Effector memory CD8-positive, alpha-beta T cell (primary cell): ENCODE measurements at places on chromosomes 2 and 18.

DNA sequence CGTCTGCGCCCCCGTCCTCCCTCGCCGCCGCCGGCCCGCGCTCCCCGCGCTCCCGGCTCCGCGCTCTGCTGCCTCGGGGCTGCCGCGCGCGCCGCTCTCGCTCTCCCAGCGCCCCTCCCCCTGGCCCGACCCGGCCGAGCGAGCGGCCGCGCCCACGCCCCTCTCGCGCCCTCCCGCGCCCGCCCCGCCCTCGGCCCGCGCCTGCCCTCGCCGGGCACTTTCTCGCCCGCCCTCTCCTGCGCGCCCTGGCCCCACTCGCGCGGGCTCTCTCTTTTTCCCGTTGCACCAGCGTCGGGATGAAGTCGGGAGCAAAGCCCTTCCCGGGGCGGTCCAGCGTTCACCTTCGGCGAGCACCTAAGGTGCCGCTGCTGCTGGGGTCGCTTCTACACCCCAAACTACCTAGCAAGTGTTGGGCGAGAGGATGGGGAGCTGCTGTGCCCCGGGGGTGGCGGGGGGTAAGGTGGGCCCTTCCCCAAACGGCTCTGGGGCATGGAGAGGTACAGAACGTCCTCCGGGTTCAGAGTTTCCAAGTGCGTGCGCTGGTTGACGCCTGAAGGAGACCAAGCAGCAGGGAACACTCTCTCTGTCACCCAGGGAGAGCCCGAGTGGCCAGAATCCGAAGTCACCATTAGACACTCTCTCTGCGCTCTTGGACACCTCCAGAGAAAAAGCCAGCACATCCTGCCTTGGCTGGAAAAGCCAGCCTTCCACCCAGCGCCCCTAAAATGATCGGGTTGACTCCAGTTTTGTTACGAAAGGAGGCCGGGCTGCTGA lies at the start of gene COLEC12:
Gene COLEC12, minus strand, starts transcription at position 70 of the 774 bp plus-strand sequence. CDS start 187 bp downstream, outside the sequence.
- DNase-seq, result no peak

- no peak for DNase-seq
These were observed 125.0 kb upstream of the CD226 start for GRCh38 chr18:70072678-70073077.

GRCh38 chr18:7830468-7830867 lies 263.4 kb downstream of the PTPRM start:
- DNase-seq, result no peak

DNA sequence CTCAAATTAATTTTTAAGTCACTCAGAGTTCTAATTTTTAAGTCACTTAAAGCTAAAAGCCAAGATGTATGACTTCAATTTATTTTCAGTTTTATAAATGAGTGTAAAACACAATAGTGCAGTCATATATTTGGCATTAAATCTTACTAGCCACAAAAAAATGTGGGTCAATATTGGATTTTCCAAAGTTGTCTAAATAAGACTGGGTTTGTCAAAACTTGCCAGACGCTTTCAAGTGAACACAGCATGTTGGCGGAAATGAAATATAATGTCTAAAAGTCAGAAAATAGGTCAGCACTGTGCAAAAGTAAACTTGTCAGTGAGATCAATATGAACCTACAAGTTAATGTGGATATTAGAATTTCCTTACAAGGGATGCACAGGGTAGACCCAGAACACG lies 128.9 kb downstream of the FIGN start:
- no peak for DNase-seq

DNA sequence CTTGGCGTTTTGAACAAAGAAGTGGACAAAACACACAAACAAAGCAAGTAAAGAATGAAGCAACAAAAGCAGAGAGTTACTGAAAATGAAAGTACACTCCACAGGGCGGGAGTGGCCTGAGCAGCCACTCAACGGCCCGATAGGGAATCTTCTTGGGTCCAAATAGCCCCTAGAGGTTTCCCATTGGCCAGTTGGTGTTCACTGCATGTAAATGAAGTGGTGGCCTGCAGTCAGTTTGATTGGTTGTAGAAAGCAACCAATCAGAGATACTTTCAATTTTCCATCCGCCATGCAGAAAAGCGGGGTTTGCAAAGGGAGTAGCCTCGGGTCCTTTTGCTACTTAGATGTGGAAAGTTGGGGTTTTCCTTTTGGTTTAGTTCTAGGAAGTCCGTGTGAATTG lies 31.6 kb downstream of the CYBRD1 start:
- DNase-seq, result no peak

GRCh38 chr18:8615397-8616027 lies 6.3 kb downstream of the RAB12 start:
- no peak for DNase-seq

- DNase-seq, result no peak
These were observed 1130.1 kb upstream of the CELF4 start for GRCh38 chr18:38695559-38696280.

DNA sequence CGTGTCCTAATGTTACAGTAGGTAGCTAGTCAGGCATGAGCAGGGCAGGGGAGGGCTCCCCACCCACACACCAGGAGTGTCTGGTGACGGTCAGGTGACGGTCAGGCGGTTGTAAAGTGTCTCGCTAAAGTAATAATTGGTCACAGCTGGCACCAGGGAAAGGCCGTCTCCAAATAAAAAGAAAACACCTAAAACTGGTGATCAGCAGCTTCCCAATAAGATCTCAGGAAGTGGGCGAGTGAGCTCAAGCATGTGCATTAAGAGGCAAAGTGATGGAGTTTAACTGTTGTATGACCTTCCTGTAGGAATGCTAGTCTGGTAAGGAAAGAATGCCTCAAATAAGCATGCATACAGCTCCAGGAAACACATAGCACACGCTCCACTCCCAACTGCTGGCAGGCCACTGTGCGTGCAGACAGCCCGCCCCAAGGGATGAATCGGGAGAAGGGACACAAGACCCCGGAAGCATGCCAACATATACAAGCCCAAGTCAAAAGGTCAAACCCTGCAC lies 177.1 kb downstream of the RNF144A start:
- DNase-seq, result no peak

- DNase-seq, result no peak
These were observed 49.5 kb downstream of the INHBB start for GRCh38 chr2:120395221-120396012.

DNA sequence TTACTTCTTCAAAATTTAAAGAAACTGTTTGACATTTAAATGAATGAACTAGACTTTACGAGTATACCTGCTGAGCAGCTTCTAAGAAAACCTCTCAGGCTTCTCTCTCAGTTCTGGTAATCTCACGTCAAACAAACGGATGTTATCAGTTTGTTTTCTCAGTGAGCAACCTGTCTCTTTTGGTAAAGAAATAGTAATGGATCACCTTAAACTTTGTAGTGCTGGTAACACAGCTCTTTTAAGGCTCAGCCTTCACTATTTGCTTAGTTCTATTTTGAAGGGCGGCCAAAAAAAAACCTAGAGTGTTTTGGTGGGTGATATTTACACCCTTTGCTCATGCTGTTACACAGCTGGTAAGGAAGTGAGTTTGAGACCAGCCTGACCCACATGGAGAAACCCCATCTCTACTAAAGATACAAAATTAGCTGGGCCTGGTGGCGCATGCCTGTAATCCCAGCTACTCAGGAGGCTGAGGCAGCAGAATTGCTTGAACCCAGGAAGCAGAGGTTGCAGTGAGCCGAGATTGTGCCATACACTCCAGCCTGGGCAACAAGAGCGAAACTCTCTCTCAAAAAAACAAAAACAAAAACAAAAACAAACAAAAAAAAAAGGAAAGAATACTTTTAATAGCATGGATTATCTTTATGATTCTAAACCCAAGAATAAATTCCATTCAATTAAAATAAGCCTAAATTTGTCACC lies 15.9 kb downstream of the FN1 start:
- DNase-seq, result no peak

DNA sequence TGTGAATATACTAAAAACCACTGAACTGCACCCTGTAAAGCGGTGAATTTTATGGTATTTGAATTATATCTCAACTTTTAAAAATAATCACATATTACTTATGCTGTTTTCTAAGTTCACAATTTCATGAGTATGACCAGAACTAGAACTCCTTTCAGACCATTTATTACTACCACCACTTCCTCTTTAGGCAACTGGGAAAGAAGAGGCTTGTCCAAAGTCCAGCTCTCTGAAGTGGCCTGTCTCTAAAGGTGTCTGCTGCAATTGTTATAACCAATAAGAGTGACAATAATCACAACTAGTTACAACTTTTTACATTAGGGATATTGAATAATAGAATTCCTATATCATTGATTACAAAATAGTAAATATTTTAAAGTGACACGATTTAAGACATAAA lies 267.9 kb upstream of the PIK3C3 start:
- DNase-seq, result no peak

- DNase-seq, result peak; percentile 92
These were observed 17.1 kb downstream of the ARHGAP25 start for GRCh38 chr2:68751397-68752339.

DNA sequence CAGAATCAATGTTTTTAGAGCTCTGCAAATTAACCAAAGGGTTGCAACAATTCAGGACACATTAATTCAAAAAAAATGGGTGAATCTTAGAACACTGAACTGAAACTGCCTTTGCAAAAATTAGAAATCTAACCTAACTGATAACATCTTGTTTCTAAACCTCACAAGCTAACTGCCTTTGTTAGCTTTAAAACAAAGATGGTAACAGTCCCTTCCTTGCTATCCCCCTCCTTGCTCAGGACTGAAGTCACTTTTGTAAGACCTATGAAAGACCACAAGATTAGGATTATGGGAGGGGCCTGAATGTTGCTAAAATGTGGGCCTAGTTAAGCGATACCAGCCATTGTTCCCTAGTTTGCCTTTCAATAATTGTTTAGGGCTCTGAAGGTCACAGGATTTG lies 44.9 kb upstream of the LONRF2 start:
- DNase-seq, result no peak

- DNase-seq, result no peak
These were observed 116.4 kb downstream of the TAF4B start for GRCh38 chr18:26342646-26343045.

- DNase-seq, result no peak
These were observed 10.8 kb downstream of the YPEL5 start for GRCh38 chr2:30157616-30158015.

DNA sequence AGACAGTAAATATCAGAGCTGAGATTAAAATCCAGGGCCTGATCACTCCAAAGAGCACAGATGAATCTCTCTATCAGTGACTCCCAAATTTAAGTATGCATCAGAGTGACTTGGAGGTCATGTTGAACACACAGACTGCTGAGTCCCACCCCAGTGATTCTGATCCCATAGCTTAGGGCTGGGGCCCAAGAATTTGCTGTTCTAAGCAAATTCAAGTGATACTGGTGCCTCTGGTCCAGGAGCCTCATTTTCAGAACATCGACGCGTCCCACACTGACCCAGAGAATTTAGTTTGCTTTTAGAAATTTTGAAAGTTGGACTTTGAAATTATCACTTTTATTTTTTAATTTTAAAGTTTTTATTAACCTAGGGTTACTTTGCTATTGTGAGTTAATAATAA lies 72.7 kb upstream of the NETO1 start:
- no peak for DNase-seq

GRCh38 chr2:7206111-7206810 lies 289.0 kb downstream of the RNF144A start:
- DNase-seq, result no peak

DNA sequence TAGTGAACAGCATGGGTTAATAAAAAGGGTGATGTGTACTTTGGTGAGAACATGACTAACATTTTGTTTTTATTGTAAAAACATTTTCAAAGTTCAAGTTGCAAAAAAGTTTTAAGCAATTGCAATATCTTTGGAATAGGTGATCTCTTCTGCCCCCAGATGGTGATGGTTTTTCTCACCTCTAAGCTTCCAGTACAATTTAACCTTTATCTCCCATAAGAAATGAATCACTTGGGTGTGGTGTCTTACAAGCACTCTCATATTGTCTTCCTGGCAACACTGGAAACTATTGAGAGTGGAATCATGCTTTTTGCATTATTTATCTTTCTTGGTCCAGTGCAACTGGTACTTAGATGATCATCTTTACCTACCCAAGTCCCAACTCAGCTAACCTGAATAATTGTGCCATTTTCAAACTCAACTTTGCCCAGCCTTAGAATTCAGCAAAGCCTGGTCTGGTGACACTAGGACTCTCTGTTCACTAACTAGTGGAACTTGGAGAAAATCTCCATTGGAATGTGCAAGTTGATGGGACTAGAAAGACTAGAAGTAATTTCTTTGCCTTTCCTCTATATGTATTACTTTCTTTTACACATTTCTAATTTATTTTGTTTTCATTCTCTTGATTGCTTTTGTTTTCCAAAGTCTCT lies 964.7 kb upstream of the ZEB2 start:
- no peak for DNase-seq

DNA sequence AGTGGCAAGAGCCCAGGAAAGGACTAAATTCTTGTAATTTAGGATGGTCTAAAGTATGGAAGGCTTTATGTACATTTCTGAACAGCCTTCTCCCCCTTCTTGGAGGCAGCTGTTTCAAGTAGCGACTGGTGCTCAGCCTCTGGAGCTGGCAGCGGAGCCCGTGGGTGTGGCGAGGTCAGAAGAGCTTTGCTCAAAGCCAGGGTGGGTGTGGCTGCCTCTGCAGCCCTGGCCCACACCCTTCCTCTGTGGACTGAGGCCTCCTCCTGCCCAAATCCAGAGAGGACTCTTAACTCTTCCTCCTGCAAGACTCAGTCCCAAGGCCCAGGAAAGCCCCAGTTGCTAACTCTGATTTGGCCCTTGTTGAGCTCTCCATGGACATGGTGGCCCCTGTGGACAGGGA lies 202.1 kb upstream of the REV1 start:
- DNase-seq, result no peak

- no peak for DNase-seq
These were observed 2.4 kb upstream of the STK11IP start for GRCh38 chr2:219595256-219595655.

GRCh38 chr2:206217743-206218142 lies 56.7 kb upstream of the ZDBF2 start:
- DNase-seq, result no peak

GRCh38 chr18:31595121-31595771 lies 3.6 kb downstream of the TTR start:
- no peak for DNase-seq

DNA sequence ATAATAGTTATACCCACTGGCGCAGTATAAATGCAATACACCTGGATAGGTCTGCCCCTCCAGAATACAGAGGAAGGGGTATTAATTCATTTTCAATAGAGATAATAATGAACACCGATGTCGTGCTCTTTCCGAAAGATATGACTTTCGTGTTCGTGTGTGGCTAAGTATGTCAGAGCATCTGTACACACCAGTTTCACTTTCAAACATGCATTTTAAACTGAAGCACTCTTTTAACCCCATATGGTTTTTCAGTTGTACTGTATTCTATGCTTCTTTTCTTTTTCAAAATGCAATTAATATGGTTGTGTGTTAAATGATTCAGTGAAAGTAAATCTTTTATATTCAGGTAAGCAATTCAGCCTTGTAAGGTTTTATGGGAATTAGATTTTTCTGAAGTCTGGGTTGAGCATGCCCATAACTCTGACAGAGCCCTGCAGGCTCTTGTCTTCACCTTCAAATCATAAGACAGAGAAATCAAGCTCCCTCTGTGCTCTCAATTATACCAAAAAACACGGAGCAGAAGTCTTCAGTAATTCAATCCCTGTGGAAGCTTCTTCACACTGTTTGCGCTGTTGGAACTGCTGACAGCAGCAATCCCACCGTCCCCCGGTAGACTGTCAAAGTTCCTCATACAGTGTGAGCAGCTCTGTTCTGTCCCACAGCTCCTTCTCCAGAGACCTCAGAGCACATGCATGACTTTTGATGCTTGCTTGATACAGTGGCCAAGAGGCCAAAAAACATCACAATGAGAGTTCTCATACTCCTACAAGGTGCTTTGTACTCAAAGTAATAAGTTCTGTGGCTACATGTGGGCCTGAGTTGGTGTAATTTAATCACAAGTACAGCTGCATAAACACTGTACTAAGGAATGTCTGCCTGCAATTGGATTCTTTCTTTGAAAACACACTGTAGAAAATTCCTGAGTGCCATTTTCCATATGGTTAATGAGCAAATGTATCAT lies 186.8 kb downstream of the ZNF521 start:
- DNase-seq, result no peak
